ENCODE measurements at places on chromosomes 5 and 9.
A peak's percentile ranks its signal among the peaks of the same experiment; 100 is the strongest.

DNA sequence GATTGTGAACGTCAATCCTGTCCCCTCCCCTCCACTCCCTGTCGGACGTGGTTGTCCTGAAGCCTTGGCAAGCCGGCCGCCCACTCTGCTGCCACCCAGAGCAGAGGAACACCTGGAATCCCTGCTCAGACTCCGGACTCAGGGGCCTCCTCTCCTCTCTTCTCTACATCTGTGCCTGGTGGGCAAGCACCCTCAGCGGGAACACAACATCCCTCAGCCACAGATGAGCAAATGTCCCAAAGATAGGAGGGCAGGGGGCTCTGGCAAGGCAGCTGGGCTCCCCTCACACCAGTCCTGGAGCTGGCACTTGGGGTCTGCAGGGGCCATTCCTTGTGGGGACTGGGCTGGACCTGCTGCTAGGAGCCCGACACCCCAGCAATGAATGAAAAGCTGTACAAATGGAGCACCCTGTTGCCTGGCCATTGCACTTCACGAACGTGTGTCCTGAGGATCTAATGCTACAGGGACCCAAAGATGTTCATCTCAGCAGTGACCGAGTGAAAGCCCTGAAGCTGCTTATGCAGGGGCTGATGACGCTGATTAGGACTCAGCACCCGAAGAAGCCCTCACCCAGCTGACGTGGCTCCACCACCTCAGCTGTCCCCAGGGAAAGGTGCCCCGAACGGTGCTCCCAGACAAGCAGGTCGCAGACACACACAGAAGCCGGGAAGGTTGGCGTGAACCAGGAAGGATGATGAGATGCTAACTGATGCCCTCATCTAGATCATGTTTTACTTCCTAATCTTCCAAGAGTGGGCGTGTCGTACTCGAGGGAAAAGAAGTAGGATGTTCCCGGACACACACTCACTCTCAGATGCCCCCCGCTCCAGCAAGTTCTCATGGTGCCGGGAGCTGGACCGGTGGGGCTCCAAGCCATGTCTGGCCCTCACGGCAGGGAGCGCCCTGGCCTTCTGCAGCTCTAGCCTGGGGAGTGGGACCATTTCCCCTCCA lies 177.0 kb upstream of the PPP1R26 start:
- DNase-seq: no peak

DNA sequence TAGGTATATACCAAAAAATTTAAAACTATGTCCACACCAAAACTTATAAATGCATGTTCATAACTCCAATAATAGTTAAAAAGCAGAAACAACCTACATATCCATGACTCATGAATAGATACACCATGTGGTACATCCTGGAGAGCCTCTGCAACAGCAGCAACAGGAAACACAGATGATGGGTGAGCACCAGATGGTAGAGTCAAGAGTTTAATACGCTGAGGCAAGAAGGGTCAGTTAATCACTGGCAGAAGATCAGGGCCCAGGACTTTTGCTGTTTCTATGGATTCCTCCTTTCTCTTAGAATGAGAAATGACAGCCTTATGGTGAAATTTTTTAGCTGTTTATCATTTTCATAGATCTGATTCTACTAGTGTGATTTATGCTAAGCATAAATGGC lies 351.8 kb upstream of the ADAMTSL1 start:
- no peak for DNase-seq

- no peak for DNase-seq
Observed at GRCh38 chr9:2526071-2526828, 95.3 kb upstream of the VLDLR start.

DNA sequence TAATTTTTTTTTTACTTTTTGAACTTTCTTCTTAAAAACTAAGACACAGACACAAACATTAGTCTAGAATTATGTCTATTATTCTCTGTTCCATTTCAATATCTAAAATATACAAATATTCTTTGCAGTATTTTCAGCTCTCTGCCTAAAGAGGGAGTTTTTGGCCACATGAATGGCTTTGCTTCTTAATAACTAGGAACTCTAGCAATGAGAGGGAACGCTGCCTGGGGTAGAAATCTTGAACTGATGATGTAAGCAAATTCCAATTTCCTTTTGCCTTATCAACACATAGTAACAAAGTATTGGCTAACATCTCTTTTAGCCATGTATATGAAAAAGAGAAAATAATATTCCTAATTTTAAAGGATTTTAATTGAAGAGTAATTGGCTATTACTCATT lies 51.9 kb downstream of the SLC25A46 start:
- DNase-seq: peak; percentile 18

GRCh38 chr5:146040527-146040926 lies 64.8 kb downstream of the PLAC8L1 start:
- DNase-seq: no peak

All from hindlimb muscle (tissue), 1 donor.